ENCODE measurements at places on chromosomes 6 and 20.

DNA sequence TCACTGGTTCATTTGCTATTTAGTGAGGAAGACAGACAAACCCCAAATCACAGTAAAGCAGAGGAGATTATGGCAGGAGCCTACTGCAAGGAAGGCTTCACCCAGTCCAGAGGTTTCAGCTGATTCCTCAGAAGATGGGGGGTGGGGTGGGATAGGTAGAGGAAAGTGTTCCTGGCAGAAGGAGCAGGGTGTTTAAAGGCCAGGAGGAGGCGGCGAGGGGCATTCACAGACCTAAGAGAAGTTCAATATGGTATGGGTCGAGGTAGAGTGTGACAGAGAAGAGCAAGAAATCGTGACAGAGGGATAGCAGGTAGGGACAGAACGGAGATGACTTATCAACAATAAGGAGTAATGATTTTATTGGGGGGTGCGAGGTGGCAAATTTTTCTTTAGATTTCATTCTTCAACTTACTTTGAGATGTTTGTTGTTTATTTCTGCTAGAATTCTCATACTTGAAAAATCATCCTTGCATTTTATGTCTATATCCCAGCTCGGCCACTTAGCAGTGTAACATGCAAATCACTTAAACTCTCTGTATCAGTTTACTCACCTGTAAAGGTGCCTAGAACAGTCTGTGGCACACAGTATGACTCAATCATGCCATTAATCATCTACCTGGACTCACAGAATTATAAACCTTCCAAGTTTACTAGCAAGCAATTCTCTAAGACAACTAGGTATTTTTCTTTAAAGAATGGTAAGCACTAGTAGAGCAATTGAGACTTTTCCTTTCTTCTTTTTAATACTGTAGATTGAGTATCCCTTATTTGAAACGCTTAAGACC lies 176.7 kb downstream of the REV3L start:
- DNase-seq = no peak

DNA sequence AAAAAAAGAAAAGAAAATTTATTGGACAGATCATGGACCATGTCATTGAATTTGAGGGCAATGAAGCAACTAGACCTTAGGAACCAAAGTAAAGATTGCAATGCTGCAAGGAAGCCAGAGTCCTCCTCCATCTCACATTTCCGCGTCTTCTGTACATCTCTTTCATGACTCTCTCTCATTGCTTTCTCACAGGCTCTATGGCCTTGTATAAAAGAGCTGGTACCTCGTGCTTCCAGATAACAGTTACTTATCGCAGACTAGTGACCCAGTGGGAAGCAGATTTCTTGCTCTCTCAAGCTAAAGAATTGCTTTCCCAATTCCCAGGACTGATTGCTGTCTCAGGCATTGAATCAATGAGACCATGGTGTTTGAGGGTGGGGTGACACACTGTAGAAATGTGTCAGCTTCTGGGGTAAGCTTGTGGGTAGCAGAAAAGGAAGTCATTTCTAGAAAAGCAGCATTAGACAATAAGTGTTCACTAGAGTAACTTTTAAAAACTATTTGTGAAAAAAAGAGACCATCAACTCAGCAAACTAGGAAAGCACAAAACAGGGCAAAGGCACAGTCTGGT lies 635.3 kb downstream of the UTRN start:
- DNase-seq = no peak

- DNase-seq = no peak
These were observed 36.5 kb upstream of the SCGN start for GRCh38 chr6:25615471-25615870.

DNA sequence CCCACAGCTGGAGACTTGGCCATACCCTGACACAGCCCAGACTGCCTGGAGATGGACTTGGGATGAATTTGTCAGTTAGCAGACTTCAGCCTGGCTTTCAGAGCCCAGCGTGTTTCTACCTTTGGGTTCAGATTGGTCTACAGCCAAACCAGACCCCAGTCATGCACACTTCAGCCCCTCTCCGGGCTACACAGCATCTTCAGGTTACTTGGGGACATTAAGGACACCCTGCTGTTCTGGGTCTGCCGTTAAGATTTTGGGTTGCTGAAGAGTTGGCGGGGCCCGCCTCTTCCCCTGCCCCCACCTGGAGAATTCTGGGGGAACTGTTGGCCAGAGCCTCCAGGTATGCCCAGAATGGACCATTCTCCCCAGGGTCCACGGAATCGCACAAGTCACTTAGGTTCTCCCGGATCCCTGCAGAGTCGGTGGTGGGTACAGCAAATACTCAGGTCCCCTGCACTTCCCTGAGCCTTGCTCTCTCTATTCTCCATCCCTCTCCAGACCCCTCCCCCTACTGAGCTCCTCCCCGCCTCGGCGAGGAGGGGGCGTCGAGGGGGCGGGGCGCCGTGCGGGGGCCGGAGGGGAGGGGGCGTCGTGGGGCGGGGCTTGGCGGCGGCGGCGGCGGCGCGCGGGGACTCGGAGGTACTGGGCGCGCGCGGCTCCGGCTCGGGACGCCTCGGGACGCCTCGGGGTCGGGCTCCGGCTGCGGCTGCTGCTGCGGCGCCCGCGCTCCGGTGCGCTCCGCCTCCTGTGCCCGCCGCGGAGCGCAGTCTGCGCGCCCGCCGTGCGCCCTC lies at the start of gene PTK7:
Gene PTK7 (plus strand): TSS at position 645 of the 794 bp plus-strand sequence. CDS start 175 bp downstream, outside the sequence.
- DNase-seq = peak; percentile 91

- DNase-seq = no peak
These were observed 13.8 kb downstream of the PREX1 start for GRCh38 chr20:48813930-48814546.

GRCh38 chr20:59933296-59933848 lies at the start of gene SYCP2:
Gene SYCP2 (minus strand): TSS chr20:59933637. CDS start chr20:59922413, 11,224 bp downstream.
- DNase-seq = peak; percentile 18
